ENCODE measurements at places on chromosomes 3 and 15.

- no peak for DNase-seq
These were observed 5.1 kb upstream of the TM4SF1 start for GRCh38 chr3:149382518-149382917.

- peak; percentile 80 for DNase-seq
These were observed 708 bp upstream of the GCHFR start for GRCh38 chr15:40762919-40763800.

DNA sequence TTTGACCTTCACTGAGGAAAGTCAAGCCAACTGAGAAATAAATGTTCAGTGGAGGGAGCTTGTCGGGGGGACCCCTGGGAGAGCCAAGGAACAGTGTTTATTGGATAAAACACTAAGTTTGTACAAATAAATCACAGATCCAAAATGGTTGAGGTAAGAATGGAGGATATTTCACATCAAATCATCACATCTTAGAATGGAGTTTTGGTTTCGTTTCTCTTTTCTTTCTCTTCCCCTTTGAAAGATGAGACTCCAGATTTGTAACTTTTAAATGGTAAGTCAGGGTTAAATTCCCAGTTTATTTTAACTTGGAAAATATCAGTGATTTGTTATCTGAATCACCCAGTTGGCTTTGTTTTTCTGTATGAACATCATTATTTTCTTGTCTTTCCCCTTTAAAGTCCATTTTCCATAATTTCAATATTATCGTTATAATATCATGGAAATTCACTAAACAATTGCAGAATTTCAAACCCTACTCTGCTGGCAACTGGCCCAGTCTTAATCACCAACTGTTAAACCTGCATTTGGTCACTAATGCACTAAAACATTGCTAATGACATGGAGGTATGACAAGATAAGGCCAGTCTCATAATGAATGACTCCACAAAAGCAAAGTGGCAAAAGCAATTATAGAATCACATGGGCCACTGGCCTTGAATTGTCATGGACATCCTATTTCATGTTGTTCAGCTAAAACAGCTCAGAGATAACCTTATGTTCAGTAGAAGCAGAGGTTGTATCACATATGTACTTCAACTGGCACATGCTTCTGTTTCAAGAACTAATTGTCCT lies 295.1 kb downstream of the SHOX2 start:
- no peak for DNase-seq

DNA sequence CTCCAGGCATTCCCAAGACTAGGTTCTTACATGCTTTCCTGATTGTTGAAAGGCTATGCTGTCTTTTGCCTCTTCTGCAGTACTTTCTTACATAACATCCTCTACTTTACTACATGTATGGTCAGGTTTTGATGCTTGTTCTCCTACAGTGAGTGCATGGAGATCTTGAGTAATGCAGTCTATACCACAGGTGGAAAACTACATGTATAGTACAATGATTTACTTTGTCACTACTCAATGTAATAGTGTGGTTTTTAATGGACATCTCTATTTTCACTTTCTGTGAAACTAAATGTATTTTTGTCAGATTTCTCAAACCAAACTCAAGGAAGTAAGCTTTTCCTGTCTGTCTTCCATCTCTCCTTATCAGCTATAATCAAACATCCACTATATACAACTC lies 657.0 kb downstream of the TUSC7 start:
- no peak for DNase-seq

DNA sequence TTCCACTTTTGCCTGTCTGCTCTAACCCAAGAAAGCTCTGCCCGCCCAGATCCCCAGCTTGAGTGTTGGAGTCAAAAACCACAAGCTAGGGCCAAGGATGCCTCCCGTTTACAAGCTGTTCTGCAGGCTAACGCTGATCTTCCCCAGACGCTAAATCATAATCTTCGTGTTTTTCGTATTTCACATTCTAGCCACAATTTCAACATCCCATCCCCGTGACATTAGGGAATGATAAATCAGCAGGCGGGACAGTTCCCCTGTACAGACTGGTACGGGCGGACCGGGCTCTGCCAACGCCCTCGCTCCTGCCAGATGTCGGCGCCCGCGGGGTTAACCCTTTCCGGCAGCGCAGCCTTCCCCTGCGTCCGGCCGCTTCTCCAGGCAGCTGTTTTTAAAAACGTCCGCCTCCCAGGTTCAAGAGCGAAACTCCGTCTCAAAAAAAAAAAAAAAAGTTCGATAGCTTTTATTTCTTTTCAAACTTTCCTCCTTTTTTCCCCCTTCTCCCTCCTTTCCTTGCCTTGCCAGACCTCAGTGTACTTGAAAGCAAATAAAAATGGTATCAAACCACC lies 81.0 kb upstream of the BNC1 start:
- DNase-seq: peak; percentile 25

- DNase-seq: no peak
These were observed 397.9 kb downstream of the EPHB1 start for GRCh38 chr3:135192929-135193328.

DNA sequence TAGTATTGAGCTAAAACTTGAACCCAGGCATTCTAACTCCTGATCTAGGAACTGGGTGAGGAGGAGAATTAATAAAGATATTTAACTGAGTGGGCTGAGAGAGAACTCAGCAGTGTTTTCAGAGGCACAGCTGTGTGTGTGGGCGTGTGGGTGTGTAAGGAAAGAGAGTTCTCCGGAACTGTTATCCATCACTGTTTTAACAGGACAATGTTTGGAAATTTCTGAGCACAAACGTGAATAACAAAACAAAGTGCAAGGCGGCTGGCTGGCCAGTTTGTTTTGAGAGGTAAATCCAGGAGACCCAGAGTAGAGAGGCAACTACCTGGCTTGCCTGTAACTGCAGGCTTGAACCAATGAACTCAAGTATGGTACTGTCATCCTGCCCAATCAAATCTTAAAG lies 5.0 kb upstream of the PTPN9 start:
- DNase-seq: no peak

- no peak for DNase-seq
These were observed 878.1 kb downstream of the SI start for GRCh38 chr3:164200053-164200823.

GRCh38 chr3:53169832-53170324 lies 8.9 kb downstream of the PRKCD start:
- DNase-seq: no peak

DNA sequence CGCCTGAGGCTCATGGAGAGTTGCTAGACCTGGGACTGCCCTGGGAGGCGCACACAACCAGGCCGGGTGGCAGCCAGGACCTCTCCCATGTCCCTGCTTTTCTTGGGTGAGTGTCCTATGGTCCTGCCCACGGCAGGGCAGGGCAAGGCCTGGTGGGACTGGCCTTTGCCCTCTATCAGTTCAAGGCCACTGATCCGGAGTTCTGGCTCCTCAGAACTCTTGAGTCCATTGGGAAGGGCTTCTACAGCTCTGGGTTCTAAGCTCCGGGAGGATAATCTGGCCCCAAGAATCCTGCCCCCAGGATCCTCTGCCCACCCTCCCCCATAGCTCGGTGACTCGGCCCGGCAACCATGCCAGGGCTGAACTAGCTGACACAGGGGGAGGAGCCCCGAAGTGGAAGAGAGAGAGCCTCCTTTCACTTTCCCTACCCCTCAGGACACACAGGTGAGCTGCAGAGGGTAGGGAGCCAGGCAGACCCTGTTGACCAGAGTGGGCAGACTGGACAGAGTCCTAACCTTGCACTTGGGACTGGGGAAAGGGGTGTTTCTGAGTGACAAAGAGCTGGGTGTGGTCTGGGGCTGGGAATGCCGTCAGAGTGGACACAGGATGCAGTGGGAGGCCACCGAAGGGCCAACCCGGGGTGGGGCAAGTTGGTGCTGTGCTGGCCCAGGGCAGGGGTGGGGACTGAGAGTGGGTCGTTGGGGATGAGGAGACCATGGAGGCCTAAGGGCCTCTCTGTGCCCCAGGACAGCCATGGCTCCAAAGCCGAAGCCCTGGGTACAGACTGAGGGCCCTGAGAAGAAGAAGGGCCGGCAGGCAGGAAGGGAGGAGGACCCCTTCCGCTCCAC lies 664 bp downstream of the PARP3 start:
- peak; percentile 50 for DNase-seq

DNA sequence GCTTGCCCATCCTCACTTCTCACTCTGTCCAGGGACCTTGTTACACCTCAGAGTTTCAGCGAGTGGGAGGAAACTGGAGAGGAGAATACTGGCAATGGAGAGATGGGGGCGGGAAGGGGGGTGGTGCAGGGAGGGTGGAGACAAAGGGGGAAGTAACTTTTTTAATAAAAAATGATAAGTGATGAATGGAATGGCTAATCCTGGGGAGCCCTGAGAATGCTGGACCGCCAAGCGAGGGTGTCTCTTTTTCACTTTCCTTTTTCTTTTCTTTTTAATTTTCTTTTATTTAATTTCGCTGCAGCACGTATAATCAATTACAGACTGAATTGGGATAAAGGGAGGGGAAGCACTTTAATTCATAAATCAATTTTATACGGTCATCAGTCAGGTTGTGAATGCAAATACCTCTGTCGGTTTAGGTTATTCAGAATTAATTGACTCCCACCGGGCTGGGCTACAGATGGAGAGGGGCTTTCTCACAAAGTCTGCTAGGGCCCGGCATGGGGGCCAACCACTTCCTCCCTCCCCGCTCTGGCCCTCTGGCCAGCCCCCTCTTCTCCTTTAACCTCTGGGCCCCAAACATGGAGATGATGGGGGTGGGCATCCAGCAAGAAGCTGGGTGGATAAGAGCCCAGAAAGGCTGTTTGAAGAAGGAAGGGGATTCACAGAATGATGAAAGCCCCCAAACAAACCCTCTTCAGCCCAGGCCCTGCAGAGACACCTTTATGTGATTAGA lies 106.8 kb upstream of the BOC start:
- DNase-seq: no peak

DNA sequence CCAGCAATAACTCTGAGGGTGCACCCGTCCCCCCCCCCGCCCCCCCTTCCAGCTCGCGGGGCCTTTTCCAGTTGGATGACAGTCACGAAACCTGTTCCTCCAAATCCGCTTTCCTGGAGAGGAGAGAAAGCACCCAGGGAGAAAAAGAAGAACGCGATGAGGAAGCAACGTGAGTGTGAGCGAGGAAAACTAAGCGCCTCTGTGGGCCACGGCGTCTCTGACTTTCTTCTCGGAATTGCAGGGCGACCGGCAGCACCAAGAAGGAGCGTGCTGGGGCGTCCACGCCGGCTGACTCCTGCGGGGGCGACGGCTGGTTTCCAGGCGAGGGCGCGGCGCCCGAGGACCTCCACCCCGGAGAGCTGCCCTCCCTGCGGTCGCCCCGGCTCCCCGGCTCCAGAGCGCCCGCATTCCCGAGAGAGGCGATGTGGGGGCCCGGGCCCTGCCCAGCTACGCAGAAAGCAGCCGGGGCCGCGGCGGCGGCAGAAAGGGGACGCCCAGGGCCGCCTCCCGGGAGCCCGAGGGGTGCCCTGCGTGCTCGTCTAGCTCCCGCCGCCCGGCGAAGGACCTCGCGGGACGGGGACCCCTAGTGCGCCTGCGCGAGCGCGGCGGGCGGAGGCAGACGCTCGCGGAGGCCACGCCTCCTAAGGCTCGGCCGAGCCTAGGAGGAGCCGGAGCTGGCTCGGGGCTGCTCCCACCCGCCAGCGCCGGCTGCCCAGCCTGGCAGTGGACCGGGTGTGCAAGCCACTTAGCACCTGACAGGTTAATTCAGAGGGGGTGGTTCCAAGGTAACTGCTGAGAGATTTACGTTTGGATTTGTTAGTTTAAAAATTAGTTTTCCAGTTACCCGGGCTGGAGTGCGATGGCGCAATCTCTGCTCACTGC lies 15.3 kb upstream of the ADIPOQ start:
- peak; percentile 84 for DNase-seq

GRCh38 chr15:26260517-26261133 lies 397.5 kb upstream of the ATP10A start:
- peak; percentile 64 for DNase-seq

DNA sequence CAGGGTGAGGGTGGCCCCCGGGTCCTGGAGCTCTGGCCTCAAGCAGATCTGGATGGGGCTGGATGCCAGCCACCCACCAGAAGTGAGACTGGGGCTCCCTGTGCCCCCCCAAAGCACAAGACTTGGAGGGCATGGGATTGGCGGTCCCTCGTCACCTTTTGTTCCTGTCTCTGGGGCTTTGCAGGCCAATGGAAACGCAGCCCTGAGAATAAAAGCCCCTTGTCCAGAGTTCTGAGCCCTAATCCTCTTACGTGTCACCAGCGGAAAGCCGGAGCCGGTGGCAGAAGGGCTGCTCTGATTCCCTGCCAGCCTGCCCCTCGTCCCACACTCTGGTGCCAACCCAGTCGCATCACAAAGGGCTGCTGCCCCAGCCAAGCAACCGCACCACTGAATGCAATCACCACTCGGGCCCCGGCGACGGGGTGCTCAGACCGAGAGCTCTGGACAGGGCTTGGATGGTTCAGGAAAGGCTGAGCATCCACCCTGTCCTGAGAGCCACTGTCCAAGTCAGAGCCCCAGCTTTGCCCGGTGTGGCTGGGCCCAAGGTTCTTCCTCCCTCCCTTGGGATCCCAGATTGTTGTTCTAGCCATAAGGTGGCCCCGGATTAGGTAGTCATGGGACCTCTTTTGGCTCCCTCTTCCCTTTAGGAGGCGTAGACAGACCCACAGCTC lies 22.8 kb upstream of the ELP6 start:
- no peak for DNase-seq

GRCh38 chr15:101062471-101063171 lies 143.5 kb downstream of the LRRK1 start:
- no peak for DNase-seq

DNA sequence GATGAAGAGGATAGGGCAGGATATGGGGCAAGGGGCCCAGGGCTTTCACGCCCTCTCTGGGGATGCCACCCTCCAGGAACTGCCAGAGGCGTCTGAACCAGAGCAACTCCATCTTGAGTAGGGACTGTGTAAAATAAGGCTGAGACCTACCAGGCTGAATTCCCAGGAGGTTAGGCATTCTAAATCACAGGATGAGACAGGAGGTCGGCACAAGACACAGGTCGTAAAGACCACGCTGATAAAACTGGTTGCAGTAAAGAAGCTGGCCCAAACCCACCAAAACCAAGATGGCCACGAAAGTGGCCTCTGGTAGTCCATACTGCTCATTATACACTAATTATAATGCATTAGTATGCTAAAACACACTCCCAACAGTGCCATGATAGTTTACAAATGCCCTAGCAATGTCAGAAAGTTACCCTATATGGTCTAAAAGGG lies 40.7 kb downstream of the HERC1 start:
- DNase-seq: no peak

DNA sequence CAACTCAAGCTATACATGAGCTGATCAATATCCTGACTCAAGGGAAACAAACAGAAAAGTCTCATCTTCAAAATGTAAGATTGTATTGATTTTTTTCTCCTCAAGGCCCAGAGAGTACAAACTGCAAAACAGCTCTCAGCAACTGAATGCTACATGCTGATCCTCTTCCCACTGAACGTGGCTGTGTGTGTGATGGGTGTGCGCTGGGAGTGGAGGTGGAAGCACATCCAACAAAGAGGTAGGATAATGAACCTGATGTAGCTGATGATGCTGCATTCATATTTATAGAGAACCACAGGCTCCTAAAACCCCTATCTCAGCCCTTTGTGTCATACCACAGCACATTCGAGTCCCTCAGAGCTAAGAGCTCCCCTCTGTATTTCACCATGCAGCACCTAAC lies 56.8 kb downstream of the GABRB3 start:
- no peak for DNase-seq

Measured in HAP-1 (cell line).